Globus pallidus (tissue), 1 donor: ENCODE measurements at places on chromosomes 1 and 21.

- DNase-seq, result no peak
Measured at GRCh38 chr1:210786546-210786945, 347.4 kb downstream of the KCNH1 start.

DNA sequence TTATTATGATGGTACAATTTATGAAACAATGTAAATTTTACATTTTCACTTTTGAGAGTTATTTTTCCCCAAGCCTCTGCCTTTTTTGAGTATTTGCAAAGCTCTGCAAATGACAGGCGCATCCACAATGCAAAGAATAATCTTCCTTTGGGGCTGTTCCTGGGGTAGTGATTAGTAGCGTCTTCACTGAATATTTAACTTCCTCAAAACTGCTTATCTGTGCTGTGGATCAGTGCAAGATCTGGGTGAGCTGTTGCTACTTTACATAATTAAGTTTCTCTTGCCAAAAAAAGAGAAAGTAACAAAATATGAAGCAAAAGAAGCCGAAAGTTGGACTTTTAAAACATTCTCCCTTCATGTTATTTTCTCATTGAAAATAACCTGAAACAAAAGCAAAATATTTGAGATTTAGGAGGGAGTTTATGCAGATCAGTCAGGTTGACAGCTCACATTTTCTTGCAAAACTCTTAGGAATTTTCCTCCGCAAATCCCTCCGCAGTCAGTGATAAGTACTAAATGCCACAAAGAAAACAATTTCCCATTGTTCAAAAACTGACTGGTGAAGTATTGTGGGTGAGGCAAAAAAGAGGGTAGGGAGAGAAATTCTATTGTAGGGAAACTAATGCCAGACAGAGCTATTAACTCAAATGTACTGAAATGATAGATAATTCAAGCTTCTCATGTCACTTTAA lies 276.4 kb upstream of the B3GALT2 start:
- DNase-seq, result peak; percentile 29

DNA sequence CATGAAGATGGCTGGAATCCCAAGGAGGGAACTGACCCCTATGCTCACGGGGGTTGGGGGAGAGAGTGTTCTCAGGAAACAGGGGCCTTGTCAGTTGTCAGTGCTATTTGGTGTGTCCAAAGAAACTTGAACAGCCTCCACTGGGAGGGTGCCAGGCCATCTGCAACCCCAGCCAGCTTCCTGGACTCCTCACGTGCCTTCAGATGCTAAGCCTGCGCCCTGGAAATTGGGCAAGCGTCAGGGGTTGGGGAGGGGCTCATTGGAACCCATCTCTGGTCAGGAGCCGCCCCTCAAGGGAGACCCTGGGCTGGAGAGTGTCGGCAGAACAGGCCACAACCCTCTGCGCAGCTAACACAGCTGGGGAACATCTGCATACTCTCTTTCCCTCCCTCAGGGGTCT lies 13.1 kb upstream of the LHX4 start:
- no peak for DNase-seq

GRCh38 chr1:196209983-196210382 lies 398.3 kb downstream of the KCNT2 start:
- no peak for DNase-seq

DNA sequence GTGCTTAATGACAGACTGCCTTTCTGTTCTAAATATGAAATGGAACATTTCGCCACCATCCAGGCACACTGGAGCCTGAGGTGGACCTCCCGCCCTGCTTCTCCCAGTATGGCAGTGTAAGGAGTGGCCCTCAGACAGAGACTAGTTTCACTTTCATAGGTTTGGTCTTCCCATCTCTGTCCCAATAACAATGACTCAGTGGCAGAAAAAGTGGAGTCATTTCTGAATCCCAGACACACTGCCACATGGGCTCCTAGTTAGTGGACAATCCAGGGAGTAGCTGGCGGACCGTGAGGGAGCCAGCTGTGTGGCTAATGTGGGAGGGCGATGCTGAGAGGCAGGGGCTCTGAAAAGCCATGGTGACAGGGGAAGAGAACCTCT lies 95.6 kb upstream of the TSPAN2 start:
- no peak for DNase-seq

- peak; percentile 60 for DNase-seq
Measured at GRCh38 chr1:10620776-10621175, 146.0 kb downstream of the PEX14 start.

- DNase-seq, result no peak
Measured at GRCh38 chr21:38658511-38658910, 147.2 kb upstream of the ETS2 start.

DNA sequence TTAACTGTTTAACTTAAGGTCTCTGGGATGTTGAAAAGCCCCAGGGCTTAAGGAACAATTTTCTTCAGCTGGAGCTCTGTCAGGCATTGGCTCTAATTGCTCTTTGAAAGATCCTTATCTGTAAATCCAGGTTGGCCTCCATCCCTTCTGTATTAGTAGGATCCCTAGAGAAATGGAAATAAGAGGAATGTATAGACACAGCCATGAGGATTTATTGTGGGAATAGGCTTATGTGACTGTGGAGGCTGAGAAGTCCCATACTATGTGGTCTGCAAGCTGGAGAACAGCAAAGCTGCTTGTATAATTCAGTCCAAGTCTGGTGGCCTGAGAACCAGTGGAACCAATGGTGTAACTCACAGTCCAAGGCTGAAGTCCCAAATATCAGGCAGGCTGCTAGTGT lies 47.6 kb upstream of the VAV3 start:
- DNase-seq, result no peak

DNA sequence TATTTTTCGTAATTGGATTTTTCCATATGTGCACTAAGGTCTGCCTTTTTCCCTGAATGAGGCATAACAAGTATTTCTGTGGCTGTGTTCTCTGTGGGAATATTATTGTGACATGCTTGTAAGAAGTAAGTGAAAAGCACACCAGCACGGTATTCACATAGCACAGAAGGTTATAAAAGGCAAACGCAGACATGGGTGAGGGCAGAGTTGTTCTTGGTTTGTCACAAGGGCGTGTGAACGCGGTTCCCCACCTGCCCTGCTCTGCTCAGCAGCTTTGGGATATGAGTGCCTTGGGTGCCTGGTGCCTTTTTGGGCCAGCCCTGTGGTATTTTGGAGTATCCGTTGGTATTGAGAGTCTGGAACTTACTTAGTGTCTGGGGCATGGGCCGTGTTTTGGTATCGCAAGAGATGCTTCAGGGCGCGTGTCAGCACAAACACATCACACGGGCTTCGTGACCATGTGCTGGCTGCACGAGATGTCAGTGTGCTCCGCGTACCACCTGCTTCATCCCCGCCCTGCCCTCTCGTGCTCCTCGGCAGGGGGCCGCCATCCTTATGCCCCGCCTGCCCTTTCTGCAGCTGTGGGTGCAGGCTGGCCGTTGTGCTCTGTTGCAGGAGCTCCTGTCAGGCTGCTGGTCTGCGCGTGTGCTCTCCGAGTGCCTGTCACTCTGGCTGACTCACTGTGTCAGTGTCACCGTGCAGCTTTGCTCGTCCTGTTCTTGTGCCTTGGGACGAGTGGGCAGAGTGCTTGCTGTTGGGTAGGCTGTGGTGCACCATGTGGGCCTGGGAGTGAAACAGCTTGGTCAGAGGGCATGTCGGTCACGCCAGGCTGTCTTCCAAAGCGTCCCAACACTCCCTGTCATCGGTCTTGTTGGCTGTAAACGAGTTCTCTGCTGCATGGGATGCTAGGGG lies 15.0 kb downstream of the SKI start:
- DNase-seq, result no peak

GRCh38 chr1:204468206-204468605 lies 26.4 kb downstream of the PIK3C2B start:
- peak; percentile 82 for DNase-seq

DNA sequence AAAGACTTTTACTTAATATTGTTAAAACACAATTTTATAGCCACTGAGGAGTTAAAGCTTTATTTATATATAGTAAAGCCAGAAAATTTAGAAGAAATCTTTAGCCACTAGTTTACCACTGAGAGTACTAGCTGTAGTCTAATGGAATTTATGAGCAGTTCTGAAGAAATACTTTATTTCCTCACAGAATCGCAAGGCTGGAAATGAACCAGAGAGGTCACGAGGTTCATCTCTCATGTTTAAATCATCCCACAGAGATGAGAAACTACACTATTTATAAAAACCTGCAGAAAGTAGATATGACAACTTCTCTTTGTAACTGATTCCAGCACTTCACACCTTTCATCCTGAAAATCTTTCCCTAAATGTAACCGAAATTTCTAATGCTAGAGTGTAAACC lies 26.0 kb downstream of the ADGRL4 start:
- DNase-seq, result no peak
